ENCODE measurements at places on chromosomes 1 and 21. TPM values are rescaled to one million over a fixed set of nuclear protein-coding genes. Genes with fewer than 3 reads are reported as not detected.

DNA sequence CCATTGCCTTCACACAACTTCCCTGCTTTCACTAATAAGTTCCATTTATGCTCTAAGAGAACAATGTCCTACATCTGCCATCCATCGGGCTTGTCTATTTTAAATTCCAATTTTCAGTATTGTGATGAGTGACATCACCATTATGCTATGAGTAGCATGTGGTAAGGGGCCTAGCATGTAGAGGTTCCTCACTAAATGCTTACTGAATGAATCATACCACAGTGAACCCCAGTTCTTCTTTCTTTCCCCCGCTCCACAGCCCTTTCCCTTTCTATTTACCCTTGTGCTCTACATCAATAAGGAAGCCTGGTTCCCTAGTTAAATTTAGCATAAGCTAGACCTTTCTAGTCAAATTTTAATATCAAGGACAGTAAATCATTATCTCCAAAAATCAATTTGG lies 195.0 kb upstream of the RGS18 start:
- no peak for DNase-seq

- no peak for DNase-seq
Observed at GRCh38 chr1:55140137-55140536, 75.0 kb downstream of the USP24 start.

DNA sequence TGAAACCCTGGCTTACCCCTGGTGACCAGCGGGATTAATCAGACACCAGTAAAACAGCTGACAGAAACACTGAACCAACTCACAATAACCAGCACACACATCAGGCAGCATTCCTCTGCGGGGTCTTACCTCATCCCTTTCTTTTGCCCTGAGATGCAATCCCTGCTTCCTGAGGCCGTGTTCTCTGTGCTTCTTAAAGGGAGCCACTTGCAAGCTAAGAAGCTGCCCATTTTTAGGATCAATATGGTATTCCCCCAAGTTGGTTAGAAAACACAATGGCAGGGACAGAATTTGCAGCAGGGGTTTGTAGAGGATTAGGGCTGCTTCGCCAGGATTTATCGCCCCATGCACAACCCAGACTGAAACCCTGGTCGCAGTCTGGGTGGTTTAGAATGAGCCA lies 74.7 kb upstream of the OLIG2 start:
- DNase-seq = no peak

- no peak for DNase-seq
Observed at GRCh38 chr1:150034336-150034735, 23.8 kb upstream of the OTUD7B start.

ZBTB8B gene
- 0.01 TPM for polyA plus RNA-seq

AUNIP gene
- 12.4 TPM for polyA plus RNA-seq
